ENCODE measurements at places on chromosomes 6 and 20.

- no peak for DNase-seq
Measured at GRCh38 chr20:61186771-61187472, 65.1 kb upstream of the CDH4 start.

DNA sequence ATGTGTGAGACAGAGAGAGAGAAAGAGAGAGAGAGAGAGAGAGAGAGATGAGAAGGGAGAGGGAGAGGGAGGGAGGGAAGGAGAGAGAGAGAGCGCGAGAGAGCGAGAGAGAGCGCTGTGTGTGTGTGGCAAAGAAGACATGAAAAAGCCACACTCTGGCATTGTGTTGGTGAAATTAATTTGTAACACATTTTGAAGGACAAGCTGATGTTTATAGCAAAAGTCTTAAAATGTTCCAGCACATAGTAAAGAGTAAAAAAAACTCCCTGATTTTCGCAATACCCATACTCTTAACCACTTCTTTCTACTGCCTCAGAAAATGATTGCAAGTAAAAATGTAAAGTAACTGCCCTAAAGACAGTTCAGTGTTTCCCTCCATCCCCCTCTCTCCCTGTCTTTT, 56.7 kb downstream of the SLC22A1 start:
- DNase-seq = no peak

- no peak for DNase-seq
Measured at GRCh38 chr6:136150961-136151360, 99.2 kb downstream of the MTFR2 start.

- DNase-seq = no peak
Measured at GRCh38 chr6:79789896-79790295, 157.5 kb downstream of the ELOVL4 start.

- no peak for DNase-seq
Measured at GRCh38 chr6:145815309-145816274, 997 bp upstream of the FBXO30 start.

DNA sequence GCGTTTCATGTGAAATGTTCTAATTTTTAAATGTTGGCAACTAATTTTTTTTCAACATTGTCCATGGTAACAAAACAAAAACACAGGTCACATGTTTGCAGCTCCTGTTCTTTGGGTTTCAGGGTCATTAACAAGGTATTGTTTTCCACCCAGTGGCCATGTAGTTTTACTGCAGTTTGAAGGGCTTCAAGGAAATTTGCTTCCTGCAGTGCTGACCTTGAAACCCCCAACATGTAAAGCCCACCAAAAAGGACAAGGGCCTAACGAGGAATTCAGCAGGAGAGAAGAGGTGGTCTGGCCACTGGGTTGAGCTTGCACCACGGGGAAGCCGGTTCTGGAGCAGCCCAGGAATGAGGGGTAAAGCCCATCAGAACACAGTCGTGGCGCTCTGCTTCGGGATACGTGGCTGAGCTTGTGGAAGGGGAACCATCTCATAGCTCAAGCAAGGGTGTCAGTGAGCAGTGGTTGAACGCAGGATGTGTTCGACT, 13.9 kb upstream of the KLHL31 start:
- DNase-seq = no peak

GRCh38 chr6:111175109-111175508, 87.8 kb downstream of the SLC16A10 start:
- no peak for DNase-seq

- DNase-seq = no peak
Measured at GRCh38 chr6:33822575-33823395, 19.0 kb upstream of the MLN start.
